ENCODE measurements at places on chromosomes 12 and 14.

- no peak for DNase-seq
These were observed 257.0 kb downstream of the DPF3 start for GRCh38 chr14:72636871-72637270.

DNA sequence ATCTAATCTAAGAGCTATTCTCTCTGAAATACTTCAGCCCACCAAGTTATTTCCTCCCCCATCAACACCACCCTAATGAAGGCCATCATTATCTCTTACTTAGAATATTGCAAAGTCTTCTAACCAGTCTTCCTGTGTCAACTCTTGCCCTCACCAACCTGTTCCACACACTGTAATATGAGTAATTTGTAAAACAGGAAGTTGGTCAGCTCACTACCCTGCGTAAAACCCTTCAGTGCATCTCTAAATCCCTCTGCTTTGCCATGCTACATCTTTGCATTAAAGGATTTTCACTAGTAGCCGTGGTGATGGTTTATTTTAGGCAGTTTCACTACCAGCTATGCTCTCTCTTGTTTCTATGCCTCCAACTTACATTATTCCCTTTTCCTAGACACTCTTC is 70.0 kb downstream of the KIF21A start:
- no peak for DNase-seq

GRCh38 chr12:10381928-10382628 is 7.8 kb downstream of the KLRK1 start:
- no peak for DNase-seq

DNA sequence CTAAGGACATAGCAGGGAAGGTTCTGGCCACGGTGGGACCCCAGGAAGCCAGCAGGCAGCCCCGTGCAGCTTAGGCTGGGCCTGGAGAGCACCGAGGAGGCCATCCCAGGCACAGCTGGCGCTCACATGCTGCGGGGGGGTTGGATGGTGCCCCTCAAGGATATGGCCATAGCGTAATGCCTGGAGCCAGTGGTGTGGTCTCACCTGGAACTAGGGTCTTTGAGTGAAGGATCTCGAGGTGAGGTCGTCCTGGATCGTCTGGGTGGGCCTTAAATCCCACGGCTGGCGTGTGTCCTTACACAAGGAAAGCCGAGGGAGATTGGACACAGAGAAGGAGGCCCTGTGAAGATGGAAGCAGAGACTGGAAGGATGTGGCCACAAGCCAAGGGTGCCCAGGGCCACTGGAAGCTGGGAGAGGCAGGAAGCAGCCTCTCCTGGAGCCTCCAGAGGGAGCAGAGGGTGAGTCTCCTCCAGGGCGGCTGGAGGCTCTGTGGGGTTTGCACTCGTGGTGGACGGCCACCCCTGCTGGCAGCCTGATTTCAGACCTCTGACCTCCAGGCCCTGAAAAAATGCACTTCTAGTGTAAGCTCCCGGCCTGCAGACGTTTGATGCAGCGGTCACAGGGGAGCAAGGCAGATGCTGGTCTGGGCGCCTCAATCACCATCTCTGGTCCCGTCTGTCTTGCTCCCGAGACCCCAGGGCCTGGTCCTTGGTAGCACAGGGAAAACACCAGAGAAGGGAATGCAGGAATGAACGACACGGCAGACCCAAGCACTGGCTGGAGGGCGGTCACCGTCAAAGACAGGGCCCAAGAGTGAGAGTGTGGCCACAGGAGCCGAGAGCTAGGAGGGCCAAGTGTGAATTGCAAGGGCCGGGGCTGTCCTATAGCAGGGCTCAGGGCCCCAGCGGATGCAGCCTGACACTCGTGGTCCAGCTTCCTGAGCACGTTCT is 218.6 kb downstream of the KIF26A start:
- DNase-seq, result no peak

DNA sequence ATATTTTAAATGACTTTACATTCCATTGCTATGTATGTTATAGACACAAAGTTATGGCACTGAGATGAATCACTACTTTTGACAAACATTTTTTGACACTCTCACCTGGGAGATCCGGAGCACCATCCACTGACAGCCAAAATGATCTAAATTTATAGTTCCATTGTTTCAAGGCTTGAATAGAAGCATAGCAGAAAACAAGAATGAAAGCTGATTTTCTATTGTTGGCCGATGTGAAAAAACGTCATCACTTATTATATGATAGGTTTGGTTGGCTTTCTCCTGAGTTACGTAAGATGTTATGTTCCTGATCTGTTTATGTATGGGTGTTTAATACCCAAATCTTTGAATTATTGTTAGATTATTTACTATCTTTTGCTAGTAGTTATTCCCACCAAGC is 306.2 kb downstream of the PAWR start:
- no peak for DNase-seq

DNA sequence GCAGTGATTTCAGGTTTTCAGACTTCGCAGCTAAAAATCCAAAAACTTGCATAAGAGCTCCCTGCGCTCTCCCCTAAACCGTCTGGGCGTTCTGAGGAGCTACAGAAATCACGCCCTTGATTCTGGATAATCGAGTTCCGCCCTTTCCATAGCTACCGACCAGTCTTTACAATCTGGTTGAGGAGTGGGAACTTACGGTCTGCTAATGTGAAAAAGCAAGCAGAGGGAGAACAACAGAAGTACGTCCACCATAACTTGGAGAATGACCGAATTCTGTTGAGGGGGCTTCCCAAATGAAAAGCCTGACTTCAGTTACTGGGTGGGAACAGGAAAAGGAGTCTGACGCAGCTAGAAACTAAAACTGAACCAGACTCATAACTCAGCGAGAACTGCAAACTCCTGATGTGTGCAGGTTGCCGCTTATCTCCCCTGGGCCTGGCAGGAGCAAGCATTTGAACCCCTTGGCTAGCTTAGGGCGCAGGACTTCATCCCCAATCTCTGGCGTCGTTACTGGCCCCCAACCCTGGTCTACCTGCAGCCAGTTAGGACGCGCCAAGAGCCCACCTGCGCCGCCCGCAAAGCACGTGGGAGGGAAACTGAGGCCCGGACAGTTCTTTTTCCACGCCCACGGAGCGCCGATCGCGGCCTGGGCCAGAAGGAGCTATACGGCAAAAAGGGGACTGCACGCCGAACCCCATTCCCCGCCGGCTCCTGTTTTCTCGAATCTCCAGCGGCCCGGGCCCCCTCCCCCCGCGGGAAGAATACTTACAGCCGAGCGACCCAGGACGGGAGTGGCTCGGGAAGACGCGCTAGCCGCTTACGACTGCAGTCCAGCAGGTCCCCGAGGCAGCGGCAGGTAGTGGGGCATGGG is 838 bp downstream of the LRIG3 start:
- DNase-seq, result no peak

DNA sequence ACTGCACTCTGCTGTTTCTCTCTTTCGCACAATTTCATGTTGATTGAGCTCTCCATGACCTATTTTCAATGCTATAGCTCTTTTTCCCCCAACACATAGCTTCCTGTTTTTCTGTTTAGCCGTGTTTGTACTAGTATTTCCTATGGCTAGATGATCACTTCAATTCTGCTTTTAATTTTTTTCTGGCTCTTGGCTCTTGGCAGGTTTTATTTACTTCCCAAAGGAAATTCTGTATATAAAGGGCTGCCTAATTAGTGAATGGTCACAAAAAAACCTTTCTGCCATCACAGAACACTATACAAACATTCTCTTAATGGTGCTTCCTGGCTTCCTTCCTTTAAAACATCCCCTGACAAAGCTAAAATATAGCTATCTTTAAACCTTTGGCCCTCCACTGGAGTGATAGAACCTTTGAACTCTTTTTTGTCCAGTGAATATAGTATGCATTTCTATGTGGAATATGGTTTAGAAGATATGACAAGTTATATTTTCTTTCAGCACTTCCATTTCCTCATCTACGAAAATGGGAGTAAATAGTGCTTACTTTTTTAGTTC is 88.2 kb downstream of the RASSF9 start:
- no peak for DNase-seq

DNA sequence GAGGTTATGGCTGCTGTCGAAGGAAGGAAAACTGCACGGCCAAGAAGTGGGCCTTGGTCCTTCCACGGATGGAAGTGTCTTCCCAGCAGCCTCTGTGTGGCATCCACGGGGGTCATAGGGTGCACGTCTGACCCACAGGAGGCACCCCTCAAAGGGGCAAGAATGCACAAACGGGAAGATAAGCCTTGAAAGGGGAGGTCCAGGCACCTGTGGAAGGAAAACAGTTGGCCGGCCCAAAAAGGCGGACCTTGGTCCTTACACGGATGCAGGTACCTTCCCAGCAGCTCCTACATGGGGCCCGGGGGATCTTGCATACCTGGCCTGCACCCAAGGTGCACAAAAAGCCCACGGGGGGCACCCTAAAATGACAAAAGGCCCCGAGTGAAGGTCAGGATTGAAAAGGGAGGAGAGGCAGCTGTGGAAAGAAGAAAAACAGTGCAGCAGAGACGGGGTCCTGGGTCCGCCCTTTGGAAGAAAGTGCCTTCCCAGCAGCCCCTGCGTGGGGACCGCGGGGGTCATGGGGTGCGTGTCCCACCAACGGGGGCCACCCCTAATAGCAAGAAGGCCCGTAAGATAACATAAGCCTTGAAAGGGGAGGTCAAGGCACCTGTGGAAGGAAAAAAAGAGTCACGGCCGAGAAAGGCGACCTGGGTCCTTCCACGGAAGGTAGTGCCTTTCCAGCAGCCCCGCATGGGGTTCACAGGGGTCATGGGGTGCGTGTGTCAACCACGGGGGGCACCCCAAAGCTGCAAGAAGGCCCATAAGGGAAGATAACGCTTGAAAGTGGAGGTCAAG is 276.1 kb downstream of the ALG10 start:
- no peak for DNase-seq

DNA sequence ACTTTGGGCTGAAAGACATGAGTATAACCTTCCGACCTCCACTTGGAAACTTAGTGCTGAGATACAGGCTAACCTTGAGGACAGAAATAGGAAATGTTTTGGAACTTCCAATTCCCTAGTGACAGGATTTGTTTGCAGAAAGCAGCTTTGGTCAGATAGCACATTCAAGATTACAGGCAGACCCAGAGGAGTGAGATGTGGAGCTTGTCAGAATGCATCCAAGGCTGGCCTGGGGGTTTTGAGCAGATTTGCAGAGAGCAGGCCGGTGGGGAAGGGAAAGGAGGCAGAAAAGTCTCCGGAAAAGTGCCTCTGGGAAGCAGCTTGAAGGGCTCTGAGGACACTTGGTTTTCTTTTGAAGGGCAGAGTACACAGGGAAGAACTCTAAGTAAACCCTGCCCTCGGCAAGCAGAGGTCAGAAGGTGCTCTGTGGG is 180.3 kb downstream of the ETV6 start:
- no peak for DNase-seq

- no peak for DNase-seq
These were observed 886.2 kb downstream of the DIO2 start for GRCh38 chr14:79325071-79325470.

DNA sequence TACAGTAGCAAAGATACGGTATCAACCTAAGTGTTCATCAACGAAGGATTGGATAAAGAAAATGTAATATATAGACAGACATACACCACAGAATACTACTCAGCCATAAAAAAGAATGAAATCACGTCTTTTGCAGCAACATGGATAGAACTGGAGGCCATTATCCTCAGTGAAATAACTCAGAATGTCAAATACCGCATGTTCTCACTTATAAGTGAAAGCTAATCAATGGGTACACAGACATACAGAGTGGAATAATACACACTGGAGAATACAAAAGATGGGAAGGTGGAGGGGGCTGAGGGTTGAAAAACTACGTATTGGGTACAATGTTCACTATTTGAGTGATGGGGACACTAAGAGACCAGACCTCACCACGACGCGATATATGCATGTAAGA is 1.1 kb downstream of the RACGAP1 start:
- no peak for DNase-seq

GRCh38 chr12:32024884-32025592 is 65.8 kb downstream of the RESF1 start:
- DNase-seq, result no peak

GRCh38 chr12:116123451-116124258 is 153.8 kb downstream of the MED13L start:
- no peak for DNase-seq

DNA sequence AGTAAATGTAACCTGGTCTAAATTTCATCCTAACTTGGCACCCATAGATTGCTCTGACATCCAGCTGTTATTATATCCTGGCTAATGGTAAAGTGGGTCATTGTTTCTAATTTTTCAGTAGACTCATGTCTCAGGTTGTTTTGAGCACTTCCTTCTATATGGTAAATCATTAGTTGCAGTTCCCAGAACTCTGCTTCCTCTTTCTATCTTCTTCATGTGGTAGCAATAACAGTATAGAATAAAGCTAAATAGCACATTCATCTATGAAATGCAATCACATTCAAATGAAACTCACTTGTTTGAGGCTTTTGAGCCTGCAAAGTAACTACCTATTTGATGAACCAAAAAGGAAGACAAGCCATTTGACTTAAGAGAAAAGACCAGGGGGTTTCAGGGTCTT is 65.1 kb upstream of the GZMB start:
- no peak for DNase-seq

GRCh38 chr14:70096866-70097265 is 91.9 kb downstream of the SLC8A3 start:
- no peak for DNase-seq

- no peak for DNase-seq
These were observed 105.1 kb downstream of the TMTC3 start for GRCh38 chr12:88247241-88247643.

- DNase-seq, result no peak
These were observed 272.4 kb downstream of the NELL2 start for GRCh38 chr12:44603701-44604100.

- no peak for DNase-seq
These were observed 61.7 kb upstream of the FBRSL1 start for GRCh38 chr12:132427999-132428935.

DNA sequence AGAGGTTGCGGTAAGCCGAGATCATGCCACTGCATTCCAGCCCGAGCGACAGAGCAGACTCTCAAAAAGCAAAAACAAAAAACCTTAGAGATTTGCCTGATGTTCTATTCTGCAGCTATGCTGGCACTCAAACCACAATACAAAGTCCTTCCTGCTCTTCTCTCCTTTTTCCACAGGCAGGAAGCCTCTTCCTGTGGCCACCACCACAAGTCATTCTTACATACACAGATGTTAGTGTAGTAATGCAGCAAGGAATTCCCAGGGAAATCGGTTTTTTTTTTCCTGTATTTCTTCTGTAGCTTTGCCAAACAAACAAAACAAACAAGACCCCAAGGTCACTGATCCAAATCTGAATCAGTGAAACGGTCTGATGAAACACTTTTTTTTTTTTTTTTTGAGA is 104.3 kb downstream of the FIGNL2 start:
- no peak for DNase-seq

GRCh38 chr12:14638066-14638465 is 58.3 kb downstream of the GUCY2C start:
- no peak for DNase-seq
